ENCODE measurements at places on chromosomes 4 and X.

GRCh38 chrX:41522671-41523070 is 75.5 kb downstream of the NYX start:
- DNase-seq: no peak

- no peak for DNase-seq
Measured at GRCh38 chr4:101183221-101183620, 164.1 kb downstream of the PPP3CA start.

DNA sequence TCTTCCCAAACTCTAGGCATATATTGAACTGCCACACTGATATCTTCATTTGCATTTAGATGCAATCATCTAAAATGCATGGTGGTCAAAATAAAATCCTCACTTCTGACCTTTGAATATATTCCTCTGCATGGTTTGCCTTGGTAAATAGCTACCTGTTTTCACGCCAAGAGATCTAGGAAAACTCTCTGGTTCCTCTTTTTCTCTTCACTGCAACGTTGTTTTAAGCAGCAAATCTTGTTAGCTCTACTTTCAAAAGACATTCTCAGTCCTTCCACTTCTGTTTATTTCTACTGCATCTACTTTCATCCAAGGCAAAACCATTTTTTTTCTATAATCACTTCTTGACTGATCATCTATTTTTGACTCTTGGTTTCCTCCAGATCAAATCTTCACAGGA is 1001.6 kb upstream of the GRID2 start:
- no peak for DNase-seq

GRCh38 chr4:125231661-125232060 is 83.1 kb upstream of the FAT4 start:
- DNase-seq: no peak

DNA sequence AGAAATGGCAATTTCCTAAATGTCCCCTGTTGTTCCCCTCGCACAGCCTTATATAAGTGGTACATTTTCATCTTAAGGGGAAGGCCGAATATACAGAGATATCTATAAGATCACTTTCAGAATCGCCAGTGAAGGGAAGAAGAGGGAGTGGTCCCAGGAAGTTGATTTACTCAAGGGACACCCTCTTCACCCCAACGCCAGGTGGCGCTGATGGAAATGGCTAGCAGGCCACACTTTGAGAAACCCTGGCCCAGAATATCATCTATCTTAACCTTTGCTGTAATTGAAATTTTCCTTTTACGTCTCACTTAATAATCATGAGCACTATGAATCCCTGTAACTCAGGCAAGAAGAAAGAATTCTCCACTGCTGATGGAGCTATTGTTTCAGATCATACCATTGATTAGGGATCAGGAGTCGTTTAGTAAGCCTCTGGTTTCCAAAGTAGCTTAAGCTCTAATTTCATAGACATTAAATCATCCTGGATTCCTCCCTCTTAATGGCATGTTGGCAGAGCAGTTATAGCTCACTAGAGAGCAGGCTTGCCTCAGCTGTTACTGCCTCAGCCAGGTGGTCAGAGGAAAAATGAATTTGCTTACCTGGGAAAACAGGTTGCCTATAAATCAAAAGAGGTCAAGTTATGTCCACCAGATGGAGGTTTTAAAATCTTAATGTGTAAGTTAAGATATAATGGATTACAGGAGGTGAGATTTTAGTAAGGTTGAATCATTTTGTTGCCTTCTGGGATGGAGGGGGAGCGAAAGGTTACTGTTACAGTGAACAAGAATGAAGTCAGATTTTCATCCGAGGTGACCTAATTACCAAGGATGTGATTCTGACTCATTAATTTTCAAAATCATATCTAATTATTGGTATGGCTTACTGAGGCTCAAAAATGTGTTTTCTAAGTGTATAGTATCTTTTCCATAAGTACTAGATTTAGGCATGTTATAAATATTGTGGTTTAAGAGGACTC is 941.2 kb upstream of the TENM3 start:
- no peak for DNase-seq

DNA sequence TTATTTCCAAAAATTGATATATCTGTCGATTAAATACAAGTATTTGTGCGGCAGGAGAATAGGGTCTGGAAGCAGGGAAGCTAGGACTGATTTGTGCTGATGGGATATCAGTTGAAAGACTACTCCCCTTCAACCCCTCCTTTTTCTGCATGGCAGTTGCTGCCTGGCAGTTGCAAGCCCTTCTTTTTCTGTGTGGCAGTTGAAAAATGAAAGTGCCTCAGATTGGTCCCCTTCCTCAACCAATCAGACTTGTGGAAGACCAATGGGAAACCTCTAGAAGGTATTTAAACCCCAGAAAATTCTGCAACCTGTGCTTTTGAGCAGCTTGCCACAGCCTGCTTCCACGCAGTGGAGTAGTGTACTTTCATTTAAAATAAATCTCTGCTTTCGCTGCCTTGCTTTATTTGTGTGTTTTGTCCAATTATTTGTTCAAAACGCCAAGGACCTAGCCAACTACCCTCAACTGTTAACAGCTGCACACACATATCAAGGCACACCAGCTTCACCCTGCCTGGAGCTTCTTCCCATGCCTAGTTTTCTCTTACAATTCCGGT is 1.5 kb upstream of the TMA16 start:
- no peak for DNase-seq

- DNase-seq: no peak
Measured at GRCh38 chrX:28966331-28966730, 379.1 kb downstream of the IL1RAPL1 start.

GRCh38 chrX:24692305-24692704 is 1.4 kb upstream of the POLA1 start:
- DNase-seq: no peak

DNA sequence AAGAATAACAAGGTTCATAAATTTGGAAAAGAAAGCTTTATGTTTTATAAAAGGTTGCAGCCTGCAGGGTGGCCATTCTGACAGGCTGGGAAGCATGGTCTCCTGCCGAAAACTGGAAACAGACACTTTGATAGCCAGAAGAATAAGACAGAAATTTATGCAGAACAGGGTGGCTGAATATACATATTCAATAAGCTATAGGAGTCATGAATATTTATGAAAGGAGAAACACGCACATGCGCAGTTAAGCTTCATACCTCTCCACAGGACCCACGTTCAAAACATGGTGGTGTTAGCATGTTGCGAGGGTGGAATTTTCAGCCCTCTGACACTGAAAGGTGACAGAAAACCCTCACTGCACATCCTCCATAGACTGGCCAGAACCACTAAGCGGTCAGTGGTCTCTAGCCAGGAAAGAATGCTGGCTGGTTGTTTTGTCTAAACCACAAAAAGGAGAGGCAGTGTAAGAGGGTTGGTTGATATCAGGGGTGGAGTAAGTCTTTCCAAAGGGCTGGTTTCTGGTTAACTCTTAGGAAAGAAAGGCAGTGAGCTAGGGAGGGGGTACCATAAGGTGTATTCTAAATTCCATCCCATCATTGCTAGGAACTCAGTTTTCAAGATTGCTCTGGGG is 58.2 kb downstream of the ANXA10 start:
- DNase-seq: no peak

DNA sequence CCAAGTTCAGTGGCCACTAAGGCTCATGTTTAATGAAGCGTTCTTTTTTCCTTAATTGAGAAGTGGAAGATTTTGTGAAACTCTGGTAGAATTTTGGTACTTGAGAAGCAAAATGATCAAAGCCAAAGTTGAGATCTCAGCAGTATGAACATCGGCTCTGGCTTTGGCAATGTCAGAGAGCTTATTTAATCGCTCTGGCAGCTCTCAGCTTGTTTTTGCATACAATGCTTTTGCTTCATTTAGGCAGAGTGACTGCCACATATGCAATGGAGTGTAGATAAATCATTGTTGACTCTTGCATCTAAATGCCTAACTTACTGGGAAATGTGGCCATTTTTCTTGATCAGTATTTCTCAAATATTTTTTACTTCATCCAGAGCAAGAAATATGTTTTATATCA is 135.7 kb downstream of the AASDH start:
- no peak for DNase-seq

All from stimulated activated CD8-positive, alpha-beta memory T cell treated with anti-CD3 and anti-CD28 coated beads, Interleukin-15, amount 100 ng/mL, for 24 hours (primary cell).